ENCODE measurements at places on chromosomes 7 and 10.

DNA sequence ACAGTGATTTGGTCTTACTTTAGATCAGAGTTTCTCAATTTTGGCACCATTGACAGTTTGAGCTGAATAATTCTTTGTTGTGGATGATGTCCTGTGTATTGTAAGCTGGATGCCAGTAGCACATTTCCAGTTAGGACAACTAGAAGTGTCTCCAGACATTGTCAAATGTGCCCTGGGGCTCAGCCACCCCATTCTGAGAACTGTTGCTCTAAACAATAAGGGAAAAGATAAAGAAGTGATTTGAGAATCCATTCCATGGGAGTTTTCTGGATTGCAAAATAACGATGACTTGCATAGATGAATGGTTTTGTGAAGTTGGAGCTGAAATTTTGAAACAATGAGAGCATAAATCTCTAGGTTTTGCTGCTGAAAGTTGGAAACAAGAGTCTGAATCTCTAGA, 44.6 kb downstream of the NUP205 start:
- no peak for DNase-seq

GRCh38 chr7:34013421-34013820, 108.1 kb downstream of the BMPER start:
- DNase-seq: no peak

DNA sequence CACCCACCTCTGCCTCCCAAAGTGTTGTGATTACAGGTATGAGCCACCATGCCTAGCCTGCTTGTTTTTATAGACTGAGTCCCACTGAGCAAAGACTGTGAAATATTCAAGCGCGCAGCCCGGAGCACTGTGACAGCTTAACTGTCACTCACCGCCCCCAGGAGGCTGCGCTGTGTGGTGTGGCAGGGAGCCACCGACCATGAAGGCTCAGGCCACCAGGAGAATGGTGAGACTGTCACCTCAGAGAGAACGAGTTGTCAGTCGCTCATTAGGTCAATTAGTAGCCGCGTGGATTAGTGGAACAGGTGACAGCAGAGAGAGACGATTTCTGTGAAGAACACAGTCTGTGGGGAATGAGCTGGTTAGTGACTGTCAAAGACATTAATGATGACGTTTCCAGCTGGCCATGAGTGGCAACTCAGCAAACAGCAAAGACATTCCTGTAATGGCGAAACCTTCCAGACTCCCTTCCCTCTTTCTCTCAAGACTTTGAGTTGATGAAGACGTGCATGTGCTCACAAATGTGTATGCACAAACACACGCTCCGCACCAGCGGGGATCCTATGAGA, 64.5 kb downstream of the CYCS start:
- DNase-seq: no peak

DNA sequence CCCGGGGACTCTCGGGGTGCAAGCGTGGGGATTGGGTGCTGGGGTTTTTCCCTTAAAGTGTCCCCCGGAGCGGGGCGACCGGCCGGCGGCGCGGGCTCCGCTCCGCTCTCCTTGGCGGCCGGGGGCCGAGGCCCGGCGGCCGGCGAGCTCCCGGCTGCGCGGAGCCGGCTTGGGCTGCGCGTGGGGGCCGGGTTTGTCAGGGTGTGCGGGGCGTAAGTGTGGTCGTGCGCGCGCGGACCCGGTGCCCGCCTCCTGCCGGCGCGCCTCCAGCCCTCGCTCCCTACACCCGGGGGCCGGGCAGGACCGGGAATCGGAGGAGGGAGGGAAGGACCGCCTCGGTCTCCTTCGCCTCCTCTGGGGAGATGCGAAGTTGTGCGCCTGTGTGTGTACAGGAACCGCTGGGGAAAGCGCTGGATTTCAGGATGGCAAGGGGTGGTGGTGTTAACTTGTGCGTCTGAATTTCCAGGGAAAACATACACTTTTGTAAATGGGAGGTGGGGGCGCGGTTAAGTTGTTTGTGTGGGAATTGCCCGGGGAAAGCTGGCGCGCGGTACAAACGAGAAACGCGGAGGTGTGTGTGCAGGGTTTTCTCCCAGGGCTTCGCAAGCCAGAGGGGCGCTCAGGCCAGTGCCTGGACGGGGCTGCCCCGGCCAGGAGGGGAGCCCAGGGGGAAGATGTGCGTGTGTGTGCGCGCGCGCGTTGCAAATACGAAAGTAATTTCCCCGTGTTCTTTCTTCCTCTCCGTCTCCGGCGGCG, 737 bp downstream of the ZMIZ1 start:
- DNase-seq: peak; percentile 69

DNA sequence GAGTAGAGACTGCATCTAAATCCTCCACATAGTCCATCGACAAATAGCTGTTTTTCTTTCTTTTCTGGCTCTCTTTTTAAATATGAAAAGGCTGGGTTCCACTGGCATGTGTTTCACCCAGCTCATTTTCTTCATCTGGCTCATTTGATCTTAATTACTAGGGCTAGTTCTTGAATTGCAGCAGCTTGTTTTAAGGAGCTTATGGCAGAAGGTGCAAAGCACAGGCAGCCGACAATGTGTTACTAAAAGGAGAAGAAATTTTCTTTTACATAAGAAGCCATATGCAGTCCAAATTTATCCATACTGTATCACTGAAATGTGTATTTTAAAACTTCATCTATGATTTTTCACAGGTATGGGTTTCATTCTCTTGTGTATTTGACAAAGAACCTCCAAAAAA, 205.6 kb upstream of the PTER start:
- DNase-seq: no peak

Measured in muscle of leg (tissue), 16 donors.